Diencephalon (tissue), 1 donor: ENCODE measurements at places on chromosomes 2 and 18. TPM values are rescaled to one million over a fixed set of nuclear protein-coding genes. Genes with fewer than 3 reads are reported as not detected.

SLC9A4 gene
- total RNA-seq: 0.69 TPM

C2orf76 gene
- 14.5 TPM for total RNA-seq

CENPA gene
- 3.2 TPM for total RNA-seq

ABCB11 gene
- total RNA-seq: 1.2 TPM

IL36A gene
- total RNA-seq: not detected

NAGK gene
- total RNA-seq: 49.1 TPM

TRABD2A gene
- total RNA-seq: 2.5 TPM

DPP4 gene
- 0.46 TPM for total RNA-seq

NR4A2 gene
- total RNA-seq: 2.5 TPM

ESCO1 gene
- total RNA-seq: 32.1 TPM

LIMS1 gene
- total RNA-seq: 20.8 TPM

SPTBN1 gene
- total RNA-seq: 524 TPM
